ENCODE measurements at places on chromosomes 11 and 22.
A peak's percentile ranks its signal among the peaks of the same experiment; 100 is the strongest.

- DNase-seq, result peak; percentile 65
Observed at GRCh38 chr22:43136255-43136654, 6.9 kb downstream of the MCAT start.

DNA sequence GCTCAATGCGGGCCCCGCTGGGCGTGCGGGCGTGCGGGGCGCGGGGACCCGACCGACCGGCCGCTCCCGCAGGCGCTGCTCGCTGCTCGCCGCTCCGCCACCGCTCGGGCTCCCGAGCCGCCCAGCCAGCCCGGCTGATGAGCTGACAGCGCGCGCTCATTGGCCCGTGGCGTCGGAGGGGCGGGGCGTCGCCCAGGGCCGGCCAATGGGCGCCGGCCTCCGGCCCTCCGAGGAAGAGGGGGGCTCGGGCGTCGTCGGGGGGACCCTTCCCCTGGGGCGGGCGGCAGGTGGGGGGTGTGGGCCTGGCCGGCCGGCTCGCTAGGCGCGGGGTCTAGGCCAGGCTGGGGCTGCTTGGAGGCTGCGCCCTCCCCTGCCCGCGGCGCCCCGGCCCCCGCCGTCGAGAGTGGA is at the start of gene SCUBE1:
Gene SCUBE1, minus strand, starts transcription at position 111 of the 408 bp plus-strand sequence. CDS start 111 bp downstream, outside the sequence.
- DNase-seq, result peak; percentile 93

DNA sequence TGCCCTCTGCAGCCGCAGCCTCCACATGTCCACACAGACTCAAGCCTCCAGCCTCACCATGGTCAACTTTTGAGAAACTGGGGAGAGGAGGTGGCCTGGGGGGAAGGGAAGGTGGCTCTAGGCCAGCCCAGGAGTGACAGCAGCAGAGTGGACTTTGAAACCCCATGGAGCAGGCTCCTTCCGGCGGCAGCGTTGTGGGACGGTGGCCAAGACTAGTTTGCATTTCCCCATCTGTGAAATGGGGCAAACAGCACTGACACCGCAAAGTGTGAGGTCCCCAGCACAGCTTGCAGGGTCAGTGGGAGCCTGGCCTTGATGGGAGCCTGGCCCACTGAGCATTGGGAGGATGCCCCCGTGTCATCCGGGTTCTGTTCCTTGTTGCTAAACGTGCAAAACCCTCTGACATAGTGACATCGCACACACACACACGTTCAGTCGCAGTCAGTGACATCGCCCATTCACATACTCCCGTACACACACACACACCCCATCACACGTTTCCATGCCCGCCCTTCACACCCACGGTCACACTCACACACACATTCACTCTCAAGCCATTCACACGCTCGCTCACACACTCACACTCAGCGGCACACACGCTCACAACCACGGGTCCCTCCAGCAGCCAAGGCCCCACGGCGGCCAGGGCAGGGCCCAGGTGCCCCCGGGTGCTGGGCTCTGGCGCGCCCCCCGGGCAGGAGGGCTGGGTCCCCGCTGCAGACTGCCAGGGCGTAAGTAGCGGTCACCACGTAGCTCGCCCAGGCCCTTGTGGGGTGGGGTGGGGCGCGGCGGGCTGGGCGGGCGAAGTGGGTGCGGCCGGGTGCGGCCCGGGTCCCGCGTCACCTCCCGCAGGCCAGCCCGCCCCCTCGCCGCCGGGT is 585 bp downstream of the CYB5R3 start:
- no peak for DNase-seq

- DNase-seq, result no peak
Observed at GRCh38 chr11:75589051-75589450, 27.0 kb downstream of the SERPINH1 start.

- no peak for DNase-seq
Observed at GRCh38 chr11:79472819-79473529, 32.1 kb upstream of the TENM4 start.

- DNase-seq, result no peak
Observed at GRCh38 chr11:111047374-111047773, 198.2 kb upstream of the POU2AF2 start.

- DNase-seq, result no peak
Observed at GRCh38 chr11:36364551-36365325, 68.7 kb downstream of the PRR5L start.

- no peak for DNase-seq
Observed at GRCh38 chr11:130123414-130124040, 36.1 kb upstream of the ST14 start.

- no peak for DNase-seq
Observed at GRCh38 chr11:86365546-86365945, 9.1 kb upstream of the CCDC81 start.

GRCh38 chr11:38019072-38019775 is 1421.2 kb upstream of the RAG2 start:
- DNase-seq, result no peak

DNA sequence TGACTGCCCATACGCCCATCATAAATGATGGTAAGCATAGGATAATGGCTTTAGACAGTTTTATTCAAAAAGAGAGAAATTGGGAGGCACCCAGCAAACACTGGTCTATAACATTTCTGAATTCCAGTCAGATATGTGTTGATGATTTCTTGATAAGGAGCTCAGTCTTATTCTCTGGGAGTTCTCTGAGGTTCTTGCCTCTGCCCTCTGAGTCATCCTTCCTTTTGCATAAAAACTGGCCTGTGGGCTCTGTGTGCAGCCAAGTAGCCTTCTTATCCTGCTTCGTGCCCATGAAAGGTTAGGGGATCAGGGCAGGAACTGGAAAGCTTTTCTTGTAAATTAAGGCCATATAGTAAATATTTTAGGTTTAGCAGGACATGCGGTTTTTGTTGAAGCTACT is 48.9 kb downstream of the FAR1 start:
- DNase-seq, result no peak

Data from HEK293T (cell line).